ENCODE measurements at places on chromosomes 7 and 10. TPM values are rescaled to one million over a fixed set of nuclear protein-coding genes. Genes with fewer than 3 reads are reported as not detected.
A peak's percentile ranks its signal among the peaks of the same experiment; 100 is the strongest.

The NMT2 gene
- total RNA-seq = 73.3 TPM

The DPYSL4 gene
- 0.22 TPM for total RNA-seq

- DNase-seq = no peak
Observed at GRCh38 chr10:34033078-34033477, 698.6 kb upstream of the NRP1 start.

GRCh38 chr7:2093215-2093842, 139.4 kb downstream of the MAD1L1 start:
- no peak for DNase-seq

DNA sequence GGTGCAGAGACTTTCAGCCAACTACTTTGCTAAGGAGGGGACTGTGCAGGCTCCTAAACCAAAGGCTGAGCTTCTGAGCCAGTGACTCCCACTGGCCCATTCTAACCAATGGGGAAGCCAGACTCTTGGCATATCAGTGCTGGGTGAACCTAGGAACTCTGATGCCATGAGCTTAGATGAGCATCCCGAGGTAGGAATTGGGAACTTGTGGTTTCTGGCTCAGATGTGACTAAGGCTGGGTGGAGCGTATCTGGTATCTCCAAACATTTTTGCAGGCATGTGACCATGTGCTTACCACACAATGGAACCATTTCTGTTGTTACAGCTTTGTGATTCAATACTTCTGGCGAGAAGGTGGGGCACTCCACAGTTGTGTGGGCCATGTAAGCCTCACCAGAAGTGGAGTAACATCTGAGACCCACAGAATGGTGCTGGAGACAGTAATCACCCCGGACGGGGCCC, 2.5 kb upstream of the AVPI1 start:
- no peak for DNase-seq

DNA sequence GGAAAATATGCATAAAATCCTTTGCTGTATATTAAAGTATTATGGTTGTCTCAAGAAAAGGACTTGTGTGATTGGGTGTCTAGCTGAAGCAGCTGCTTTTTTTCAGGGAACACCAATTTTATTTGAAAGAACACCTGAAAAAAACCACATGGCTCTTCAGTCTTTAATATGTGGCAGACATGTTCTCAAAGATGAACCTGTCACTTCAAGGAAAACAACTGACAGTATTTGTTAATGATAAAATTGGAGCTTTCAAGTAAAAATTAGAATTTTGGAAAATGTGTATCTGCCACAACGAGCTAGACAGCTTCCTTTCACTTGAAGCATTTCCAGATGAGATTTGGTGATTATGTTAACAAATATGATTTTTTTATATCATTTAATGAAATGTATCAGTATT, 59.3 kb downstream of the INHBA start:
- DNase-seq = no peak

- peak; percentile 55 for DNase-seq
Observed at GRCh38 chr10:124657806-124658205, 86.4 kb downstream of the FAM53B start.

DNA sequence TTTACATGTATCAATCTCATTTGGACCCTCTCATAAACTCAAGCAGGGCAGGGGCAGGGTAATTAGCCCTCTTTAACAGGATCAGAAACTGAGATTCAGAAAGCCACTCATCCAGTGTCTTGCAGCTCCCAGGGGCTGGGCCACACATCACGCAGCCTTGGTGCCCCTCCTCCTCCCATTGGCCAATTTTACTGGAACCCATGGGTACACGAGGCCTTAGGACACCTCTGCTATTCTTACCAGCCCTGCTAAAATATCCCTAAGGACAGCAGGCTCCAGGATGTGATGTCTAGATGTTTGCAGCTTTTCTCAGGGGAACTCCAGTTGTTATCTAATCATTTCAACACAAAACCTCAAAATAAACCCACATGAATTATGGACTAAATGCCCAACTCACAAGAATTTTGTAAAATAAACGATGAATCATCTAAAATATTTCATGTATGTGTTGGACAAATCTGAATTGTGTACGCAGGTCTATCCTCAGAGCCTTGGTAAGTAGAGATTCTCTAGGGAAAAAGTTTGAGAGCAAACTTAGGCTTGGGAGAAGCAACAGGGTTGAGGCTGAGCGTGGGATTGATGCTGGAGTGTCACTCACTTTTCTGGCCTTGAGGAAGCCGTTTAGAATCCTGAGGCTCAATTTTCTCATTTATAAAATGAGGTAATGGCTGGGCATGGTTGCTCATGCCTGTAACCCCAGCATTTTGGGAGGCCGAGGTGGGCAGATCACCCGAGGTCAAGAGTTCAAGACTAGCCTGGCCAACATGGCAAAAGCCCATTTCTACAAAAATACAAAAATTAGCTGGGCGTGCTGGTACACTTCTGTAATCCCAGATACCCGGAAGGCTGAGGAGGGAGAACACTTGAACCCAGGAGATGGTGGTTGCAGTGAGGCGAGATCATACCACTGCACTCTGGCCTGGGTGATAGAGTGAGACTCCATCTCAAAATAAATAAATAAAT, 69.7 kb upstream of the TNS3 start:
- no peak for DNase-seq

DNA sequence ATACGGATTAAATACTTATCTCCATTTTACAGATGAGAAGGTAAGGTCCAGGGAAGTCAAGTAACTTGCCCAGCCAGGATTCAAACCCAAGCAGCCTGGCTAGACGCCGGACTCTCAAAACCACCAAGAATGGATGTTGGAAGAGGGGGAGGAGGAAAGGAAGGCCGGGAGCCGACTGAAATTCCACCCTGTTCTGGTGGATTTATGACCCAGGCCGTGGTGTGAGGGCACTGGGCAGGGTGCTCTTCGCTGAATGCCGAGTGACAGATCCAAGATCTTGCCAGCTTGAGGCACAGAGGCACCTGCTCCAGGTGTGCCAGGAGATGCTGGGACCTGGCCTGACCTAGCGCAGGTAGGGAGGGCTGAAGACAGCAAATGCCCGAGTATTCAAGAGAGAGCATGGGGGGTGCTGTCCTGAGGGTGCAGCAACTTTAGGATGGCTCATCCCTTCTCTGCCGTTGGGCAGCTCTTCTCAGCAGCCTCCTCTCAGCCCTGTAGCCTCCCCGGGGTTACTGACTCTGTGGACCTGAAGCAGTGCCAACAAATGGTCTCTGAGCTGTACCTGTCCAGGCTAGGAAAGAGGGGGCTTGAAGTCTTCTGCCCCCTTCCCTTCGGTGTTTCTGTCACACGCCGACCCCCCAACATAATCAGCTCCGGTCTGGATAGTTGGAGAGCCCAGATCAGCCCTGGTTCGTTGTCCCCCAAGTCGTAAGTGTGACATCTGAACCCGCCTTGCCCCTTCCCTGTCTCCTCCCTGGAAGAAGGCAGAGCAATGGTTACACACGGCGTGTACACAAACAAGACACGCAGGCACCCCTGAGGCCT, 713 bp downstream of the LOXL4 start:
- DNase-seq = peak; percentile 22

- DNase-seq = no peak
Observed at GRCh38 chr7:84399661-84400060, 205.1 kb upstream of the SEMA3A start.

DNA sequence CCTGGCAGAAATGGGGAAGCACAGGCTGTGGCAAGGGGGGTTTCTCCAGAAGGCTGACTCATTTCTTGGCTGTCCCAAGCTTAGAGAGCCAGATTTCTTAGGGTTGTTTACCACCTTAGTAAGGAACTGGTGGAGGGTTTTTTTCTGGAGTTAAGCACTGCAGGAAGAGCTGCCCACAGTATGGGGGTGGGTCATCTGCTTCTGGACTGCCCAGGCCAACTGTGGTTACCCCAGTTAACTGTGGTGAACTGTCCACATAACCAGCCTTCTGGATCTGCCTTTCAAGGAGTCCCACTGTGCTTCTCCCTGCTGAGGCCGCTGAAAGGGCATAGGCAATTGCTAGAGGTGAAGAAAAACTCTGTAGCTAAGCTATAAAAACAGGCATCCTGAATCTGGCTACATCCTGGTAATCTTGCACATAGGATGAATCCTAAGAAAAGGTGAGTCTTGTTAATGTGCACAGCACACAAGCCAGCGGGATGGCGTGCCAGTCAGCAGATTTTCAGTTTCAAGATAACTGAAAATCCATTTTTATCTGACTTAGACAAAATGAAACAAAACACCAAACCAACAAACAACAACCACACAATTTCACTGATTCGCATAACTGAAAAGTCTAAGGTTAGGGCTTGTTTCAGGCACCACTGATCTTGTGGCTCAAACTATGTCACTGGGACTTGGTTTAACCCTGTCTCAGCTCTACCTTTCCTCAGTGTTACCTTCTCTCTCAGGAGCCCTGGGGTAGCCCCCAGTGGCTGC, 21.6 kb upstream of the TSPAN33 start:
- DNase-seq = peak; percentile 60
